Ovary (tissue), 10 donors: ENCODE measurements at places on chromosomes 1 and 21.

- H3K27ac ChIP-seq, result no peak overlapping the region
- H3K4me3 ChIP-seq, result no peak overlapping the region
- H3K36me3 ChIP-seq, result no peaks in the 10 kb centered on the region
- H3K27me3 ChIP-seq, result no peaks in the 10 kb centered on the region
- no peak for DNase-seq
- H3K4me1 ChIP-seq, result peaks cover 7% of the 10 kb centered on the region
Measured at GRCh38 chr1:84763912-84764680, 73.8 kb upstream of the SSX2IP start.

- H3K4me1 ChIP-seq, result no peaks in the 10 kb centered on the region
- no peak overlapping the region for H3K4me3 ChIP-seq
- no peaks in the 10 kb centered on the region for H3K27me3 ChIP-seq
- no peaks in the 10 kb centered on the region for H3K36me3 ChIP-seq
Measured at GRCh38 chr1:2372551-2373490, 18.5 kb downstream of the MORN1 start.

DNA sequence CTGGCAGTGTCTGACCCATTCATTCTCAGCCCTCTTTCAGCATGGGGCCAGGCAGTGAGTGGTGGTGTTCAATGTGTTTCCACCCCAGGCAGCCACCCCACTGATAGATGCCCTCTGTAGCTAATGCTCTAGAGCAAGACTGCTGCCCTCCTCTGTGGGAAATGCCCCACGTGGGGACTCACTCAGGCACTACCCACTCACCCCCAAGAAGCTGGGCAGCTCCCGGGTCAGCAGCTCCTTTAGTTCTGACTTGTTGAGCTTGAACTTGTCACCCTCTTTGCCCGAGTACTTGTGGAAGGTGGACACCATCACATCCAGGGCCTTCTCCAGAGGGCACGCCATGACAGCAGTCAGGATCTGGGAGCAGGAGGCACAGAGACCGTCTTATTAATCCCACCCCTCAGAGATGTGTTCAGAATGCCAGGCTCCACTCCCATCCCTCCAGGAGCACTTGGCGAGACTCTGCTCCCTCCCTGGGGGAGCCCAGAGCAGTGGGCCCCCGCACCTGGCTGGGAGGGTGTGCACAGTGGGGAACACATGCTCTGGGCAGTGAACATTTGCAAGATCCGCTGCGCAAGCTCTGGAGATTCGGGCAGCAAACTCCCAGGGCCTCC, 1.0 kb downstream of the S100A4 start:
- peaks cover 29% of the 10 kb centered on the region for H3K4me1 ChIP-seq
- H3K36me3 ChIP-seq, result no peaks in the 10 kb centered on the region
- H3K27me3 ChIP-seq, result no peaks in the 10 kb centered on the region
- no peak overlapping the region for H3K27ac ChIP-seq

- no peak for DNase-seq
- H3K4me3 ChIP-seq, result no peak overlapping the region
- H3K27me3 ChIP-seq, result no peaks in the 10 kb centered on the region
- no peaks in the 10 kb centered on the region for H3K36me3 ChIP-seq
- H3K4me1 ChIP-seq, result no peaks in the 10 kb centered on the region
- H3K27ac ChIP-seq, result no peak overlapping the region
Measured at GRCh38 chr1:222385262-222385661, 162.6 kb downstream of the HHIPL2 start.

GRCh38 chr1:84971957-84972356, 25.0 kb downstream of the MCOLN2 start:
- H3K27me3 ChIP-seq, result no peaks in the 10 kb centered on the region
- H3K4me3 ChIP-seq, result no peak overlapping the region
- no peaks in the 10 kb centered on the region for H3K36me3 ChIP-seq
- no peak overlapping the region for H3K27ac ChIP-seq
- DNase-seq, result no peak

DNA sequence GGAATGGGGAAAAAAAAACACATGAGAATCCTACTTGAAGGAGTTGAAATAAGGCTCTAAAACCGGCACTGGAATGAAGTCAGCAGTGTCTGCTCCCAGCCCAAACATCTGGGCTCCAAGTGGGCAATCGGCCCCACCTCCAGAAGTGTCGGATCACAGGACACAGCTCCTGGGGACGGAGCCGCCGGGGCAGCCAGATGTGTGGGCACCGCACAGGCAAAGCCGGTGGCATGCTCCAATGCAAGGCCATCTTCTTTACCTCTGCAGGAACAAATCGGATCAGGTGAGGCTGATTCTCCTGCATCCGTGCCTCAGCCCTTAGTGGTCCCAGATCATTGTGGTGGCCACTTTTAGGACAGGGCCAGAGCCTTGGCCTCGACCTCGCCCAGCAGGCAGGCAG, 156.7 kb downstream of the PRDM16 start:
- no peak overlapping the region for H3K4me3 ChIP-seq
- H3K4me1 ChIP-seq, result peaks cover 12% of the 10 kb centered on the region
- no peaks in the 10 kb centered on the region for H3K27me3 ChIP-seq

DNA sequence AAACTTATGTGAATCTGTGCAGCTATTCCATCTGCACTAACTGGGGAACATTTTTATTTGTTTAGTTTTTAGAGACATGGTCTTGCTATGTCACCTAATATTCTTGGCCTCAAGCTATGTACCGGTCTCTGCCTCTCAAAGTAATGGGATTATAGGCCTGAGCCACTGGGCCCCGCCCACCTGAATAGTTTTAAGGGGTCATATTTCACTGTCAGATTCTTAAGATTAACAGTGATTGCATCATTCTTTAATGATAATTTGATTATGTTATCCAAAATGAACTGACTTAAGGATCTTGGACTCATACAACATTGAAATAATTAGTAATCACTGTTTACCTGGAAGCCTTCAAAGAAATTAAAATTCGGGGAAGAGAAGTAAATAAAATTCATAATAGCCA, 12.6 kb upstream of the KLF18 start:
- no peak overlapping the region for H3K4me3 ChIP-seq
- no peak for DNase-seq
- no peak overlapping the region for H3K27ac ChIP-seq

DNA sequence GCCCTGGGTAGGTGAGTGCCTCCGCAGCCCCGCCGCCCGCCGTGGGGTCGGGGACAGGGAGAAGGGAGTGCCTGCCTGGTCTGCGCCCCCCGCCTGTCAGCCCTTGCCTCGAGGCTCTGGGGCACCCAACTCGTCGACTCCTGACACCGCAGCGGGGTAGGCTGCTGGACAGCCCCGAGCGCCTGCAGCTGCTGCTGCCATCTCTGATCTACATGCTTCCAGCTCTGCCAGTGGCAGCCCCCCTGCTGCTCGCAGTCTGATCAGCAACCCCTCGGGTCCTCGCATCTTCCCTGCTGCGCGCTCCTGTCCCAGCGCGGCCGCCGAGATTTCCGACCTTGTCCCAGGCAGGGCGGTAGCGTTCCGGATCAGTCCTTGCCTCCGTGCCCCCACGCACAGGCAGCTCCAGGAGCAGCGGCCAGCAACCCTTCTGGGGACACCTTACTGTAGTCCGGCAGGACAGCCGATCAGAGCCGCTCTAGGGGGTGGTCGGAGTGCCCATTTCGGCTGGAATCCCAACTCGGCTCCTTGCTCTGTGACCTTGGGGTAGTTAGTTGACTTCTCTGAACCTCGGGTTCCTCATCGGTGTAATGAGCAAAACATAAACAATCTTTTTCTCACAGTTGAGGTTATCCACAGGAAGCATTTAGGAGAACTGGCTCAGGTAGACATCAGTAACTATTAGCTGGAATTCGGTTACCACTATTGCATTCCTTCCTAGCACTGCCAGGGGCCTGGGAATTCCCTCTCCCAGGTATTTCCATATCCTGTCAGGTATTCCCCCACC, 540 bp downstream of the BCAN start:
- no peaks in the 10 kb centered on the region for H3K27me3 ChIP-seq
- H3K4me1 ChIP-seq, result peaks cover 2% of the 10 kb centered on the region
- no peak overlapping the region for H3K27ac ChIP-seq
- no peaks in the 10 kb centered on the region for H3K36me3 ChIP-seq
